ENCODE measurements at places on chromosomes 11 and 22.

DNA sequence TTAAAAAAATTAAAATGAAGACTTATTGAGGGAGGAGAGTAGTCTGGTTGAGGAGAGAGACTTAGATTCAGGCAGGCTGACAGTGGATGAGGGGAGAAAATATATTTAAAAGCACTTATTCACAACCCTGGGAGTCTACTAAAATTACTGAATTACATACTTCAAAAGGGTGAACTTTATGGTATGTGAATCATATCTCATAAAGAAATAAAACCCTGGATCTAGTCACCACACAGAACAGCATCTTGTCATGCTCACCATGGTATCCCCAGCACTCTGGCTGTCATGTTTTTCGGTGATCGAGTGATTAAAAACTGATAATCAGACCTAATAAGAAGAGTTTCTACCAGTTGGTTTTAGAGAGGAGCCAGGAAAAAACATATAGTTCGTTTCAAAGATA, 11.0 kb downstream of the TEAD1 start:
- DNase-seq: no peak

DNA sequence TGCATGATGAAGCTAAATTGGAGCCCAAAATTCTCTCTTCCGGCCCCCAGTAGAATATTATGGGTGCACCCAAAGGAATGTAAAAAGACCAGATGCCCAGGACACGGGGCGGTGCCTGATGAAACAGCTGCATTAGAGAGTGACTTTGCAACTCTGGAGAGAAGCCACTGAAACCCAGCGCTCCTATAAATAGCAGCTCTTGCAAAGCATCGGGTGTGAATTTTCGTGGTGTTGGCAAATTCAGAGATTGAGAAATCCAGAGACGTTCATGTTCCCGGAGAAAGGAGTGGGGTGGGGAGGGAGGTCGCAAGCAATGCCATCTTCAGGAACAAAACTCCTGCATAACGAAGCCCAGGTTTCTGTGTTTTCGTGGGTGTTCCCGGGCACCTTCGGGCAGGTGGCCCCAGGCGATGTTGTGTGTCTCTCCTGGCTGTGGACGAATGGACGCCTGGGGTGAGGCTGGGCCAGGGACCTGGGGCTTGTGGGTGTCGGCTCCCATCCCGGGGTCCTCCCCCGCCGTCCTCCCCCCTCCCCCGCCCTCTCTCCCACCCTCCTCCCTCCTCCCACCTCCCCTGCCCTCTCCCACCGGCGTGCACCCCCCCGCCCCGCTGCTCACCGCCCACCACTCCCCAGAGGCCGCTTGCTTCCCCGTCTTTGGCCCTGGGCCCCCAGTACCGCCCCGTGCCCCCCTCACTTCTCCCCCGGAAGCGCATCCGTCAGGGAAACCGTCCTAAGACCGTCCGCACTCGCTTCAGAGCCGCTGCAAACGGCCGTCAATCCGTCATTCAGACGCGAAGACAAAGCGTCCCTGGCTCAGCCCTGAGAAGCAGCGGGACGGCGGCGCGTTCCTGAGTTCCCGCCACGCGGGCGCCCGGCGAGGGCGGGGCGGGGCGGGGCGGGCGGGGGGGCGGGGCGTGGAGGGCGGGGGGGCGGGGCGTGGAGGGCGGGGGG, 26.7 kb upstream of the TOLLIP start:
- peak; percentile 91 for DNase-seq

DNA sequence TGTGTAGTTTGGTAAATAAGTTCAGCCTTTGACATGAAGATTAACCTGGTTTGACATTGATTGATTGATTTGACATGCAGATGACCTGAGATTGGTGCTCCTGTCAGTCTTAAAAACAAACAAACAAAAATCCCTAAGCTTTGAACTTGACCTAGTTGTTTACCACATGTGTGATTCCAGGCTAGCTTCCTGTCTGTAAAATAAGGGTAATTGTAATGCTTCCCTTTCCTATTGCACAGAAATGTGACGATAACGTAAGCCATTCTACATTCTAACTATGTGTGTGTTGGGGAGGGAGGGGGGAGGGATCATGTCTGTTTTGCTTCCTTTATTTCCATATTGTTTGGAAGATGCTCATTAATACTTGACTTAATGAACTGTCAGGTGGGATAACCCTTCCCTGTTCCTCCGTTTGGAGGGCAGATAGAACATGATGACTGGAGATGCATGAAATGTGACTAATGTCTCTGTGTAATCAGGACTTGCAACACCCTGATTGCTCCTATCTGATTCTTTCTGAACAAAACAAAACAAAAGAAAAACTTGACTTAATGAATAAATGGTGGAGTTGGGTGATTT, 106.1 kb upstream of the CLMP start:
- DNase-seq: peak; percentile 87

GRCh38 chr11:132772703-132773545, 759.4 kb downstream of the OPCML start:
- no peak for DNase-seq

- DNase-seq: peak; percentile 77
Observed at GRCh38 chr11:102456381-102456780, 3.8 kb upstream of the TMEM123 start.

GRCh38 chr11:22474616-22475015, 136.4 kb downstream of the SLC17A6 start:
- DNase-seq: no peak

DNA sequence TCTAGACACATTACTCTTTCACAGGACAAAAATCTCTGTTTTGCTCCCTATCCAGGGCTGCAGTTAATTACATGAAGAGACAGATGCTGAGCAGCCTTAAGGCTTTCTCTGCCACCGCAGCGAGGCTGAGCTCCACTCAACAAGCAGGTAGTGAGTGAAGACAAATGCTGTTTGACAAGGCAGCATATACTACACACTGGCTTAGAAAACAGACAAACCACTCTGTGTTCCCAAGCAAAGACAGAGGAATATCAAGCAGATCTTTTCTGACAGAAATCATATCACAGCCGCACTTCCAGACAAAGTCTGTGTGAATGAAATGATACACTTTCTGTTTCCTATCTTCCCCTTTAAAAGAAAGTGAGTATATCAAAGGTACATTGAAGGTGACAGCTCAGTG, 368.1 kb downstream of the DCDC1 start:
- no peak for DNase-seq

DNA sequence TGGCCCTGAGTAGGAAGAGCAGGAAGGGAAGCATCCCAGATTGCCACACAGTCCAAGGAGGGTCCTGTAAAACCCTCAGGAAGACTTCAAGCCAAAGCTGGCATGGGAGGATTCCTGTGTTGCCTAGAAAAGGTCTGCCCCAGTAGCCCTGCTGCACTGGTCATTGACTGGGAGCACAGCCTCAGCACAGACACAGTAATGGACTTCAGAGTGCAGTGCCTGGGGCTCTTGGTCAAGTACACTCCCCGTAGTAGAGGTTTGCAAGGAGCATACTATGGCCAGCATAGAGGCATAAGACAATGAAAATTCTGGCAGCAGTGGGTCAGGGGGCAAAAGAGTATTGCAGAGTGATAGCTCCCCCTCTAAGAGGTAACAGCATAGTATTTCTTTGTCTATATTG, 36.2 kb upstream of the FJX1 start:
- no peak for DNase-seq

DNA sequence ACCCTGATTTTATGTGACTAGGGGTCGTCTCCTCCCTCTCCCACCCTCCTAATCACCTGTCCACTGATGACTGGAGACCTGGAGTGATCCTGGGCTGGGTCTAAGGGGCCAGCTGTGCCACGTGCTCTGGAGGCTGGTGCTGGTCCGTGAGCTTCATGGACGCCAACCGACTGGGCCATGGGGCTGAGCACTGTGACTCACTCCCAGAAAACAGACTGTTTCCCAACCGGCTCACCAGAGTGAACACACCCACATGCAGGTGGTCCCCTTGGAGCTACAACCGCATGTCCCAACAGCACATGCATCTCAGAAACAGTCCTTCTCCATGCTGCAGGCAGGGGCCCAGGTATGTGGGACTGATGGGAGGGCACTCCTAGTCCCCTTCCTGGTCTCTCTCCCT, 14.0 kb upstream of the LMO1 start:
- no peak for DNase-seq

GRCh38 chr11:45209891-45210699, 63.7 kb downstream of the PRDM11 start:
- DNase-seq: peak; percentile 90

- DNase-seq: no peak
Observed at GRCh38 chr11:1456596-1457325, 29.8 kb downstream of the MOB2 start.

GRCh38 chr11:18383388-18384156, 10.8 kb upstream of the LDHA start:
- peak; percentile 99 for DNase-seq

DNA sequence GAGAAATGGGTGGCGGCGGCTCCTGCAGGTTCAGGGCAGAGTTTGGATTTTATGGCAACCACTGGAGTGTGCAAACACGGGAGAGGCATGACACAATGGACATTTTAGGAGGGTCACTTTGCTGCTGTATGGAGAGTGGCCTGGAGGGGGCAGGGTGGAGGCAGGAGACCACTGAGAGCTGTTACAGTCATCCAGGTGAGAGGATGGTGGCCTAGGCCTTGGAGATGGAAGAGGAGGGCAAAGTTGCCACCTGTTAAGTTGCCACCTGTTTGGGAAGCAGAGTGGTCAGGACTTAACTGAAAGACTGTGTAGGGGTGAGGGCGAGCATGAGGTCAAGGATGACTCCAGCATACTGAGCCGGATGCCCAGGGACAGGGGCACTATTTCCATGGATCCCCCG, 2.3 kb upstream of the RAD9A start:
- DNase-seq: no peak

DNA sequence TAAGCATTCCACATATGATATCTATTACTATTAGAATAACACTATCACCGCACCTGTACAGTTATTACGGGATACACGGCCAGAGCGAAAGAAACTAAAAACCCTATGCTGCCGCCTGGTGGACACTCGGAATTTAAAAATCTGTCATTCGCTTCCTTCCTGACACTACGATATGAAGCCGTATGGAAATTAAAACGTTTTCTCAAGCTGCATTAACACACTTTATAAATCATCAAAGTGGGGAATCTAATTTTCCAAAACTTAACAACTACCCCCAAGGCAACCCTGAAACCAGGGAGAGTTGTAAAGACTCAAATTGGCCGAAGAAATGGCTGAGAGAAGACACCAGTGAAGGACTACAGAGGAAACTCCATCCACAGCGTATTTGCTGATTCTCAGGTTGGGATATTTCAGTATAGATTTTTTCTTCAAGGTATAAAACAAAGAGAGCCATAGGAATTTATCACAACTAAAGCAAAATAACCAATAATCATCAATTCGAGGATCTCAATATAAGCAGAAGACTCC, 1.4 kb downstream of the CCDC73 start:
- DNase-seq: peak; percentile 37

GRCh38 chr22:43811777-43812148, 342 bp downstream of the EFCAB6 start:
- peak; percentile 71 for DNase-seq

GRCh38 chr11:115699733-115700132, 195.5 kb upstream of the CADM1 start:
- DNase-seq: no peak

- no peak for DNase-seq
Observed at GRCh38 chr11:116072133-116072532, 567.9 kb upstream of the CADM1 start.

- DNase-seq: no peak
Observed at GRCh38 chr22:45843031-45843430, 133.9 kb downstream of the WNT7B start.

DNA sequence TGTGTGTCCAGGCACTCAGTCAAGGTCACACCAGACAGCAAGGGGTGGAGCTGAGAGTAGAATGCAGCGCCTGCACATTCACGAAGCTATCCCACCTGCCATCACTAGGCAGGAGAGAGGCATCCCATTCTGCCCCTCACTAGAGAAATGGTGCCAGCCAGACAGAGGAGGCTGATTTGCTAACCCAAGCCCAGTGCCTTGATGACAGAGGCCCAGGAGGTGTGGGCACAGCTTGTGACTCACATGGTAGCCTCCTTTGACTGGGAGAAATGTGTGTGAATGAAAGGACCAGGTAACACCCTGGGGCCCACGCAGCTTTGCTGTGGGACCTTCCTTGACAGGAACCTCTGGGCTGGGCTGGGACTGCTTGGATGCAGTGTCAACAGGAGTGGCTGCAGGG, 5.2 kb upstream of the NAALADL1 start:
- no peak for DNase-seq

- DNase-seq: no peak
Observed at GRCh38 chr11:71251761-71252268, 562 bp downstream of the SHANK2 start.

GRCh38 chr11:2459796-2460531, 15.2 kb downstream of the KCNQ1 start:
- no peak for DNase-seq

DNA sequence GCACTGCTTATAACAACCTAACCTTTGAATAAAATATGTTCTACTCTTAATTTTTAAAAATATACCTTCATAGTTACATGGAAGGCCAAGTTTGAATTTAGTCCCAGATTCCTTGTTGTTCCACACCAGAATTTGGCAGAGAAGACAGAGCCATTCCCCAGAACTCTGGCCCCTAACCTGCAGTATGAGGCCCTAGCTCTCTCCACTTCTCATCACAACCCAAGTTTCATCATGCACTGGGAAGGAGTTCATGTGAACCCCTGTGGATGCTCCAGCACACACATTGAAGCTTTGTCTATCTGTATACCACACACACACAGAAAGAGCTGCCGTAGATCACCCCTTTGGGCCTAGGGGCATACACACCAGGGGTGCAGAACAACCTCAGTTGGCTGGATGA, 10.6 kb upstream of the BBOX1 start:
- DNase-seq: no peak

DNA sequence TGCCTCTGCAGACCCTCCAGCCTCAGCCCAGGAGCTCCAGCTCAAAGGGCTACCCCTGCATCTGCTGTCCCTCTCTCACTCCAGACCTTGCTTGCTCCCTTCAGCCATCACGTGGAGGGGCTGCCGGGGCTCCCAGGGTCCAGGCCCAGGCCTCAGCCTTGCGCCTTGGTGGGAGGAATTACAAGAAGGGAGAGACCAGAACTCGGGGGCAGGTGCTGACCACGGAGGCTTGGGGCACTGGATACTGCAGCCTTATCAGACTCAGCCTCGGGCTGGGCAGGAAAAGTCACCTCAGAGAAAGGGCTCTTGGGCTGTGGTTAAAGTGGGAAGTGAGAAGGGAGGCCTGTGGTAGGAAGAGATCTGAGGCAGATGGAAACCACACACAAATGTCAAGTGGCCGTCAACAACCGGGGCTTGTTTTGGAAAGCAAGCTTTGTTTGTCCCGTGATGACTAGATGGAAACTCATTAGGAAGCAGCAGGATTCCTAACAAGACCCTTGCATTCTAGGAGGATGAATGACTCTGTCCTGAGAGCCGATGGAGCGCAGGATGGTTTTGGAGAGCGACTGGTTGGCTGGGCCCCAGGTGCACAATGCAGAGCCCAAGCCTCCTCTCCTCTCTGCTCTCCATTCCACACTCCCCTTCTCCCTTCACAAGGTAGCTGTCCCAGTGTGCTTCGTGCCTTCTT, 1321.7 kb downstream of the TBC1D22A start:
- DNase-seq: no peak

- DNase-seq: no peak
Observed at GRCh38 chr11:86790195-86790725, 10.1 kb upstream of the PRSS23 start.

- DNase-seq: no peak
Observed at GRCh38 chr22:20581503-20582170, 74.2 kb downstream of the MED15 start.

- no peak for DNase-seq
Observed at GRCh38 chr11:94107363-94107762, 21.3 kb upstream of the PANX1 start.

GRCh38 chr22:42820045-42820763, 36.9 kb downstream of the ARFGAP3 start:
- DNase-seq: peak; percentile 76

- no peak for DNase-seq
Observed at GRCh38 chr11:119896387-119897045, 167.5 kb upstream of the NECTIN1 start.

- no peak for DNase-seq
Observed at GRCh38 chr22:43488937-43489336, 77.1 kb downstream of the MPPED1 start.
